BE2C (cell line): ENCODE measurements at places on chromosomes 1 and 21.

- DNase-seq = peak; percentile 63
Measured at GRCh38 chr21:29376556-29376955, 77.8 kb downstream of the BACH1 start.

DNA sequence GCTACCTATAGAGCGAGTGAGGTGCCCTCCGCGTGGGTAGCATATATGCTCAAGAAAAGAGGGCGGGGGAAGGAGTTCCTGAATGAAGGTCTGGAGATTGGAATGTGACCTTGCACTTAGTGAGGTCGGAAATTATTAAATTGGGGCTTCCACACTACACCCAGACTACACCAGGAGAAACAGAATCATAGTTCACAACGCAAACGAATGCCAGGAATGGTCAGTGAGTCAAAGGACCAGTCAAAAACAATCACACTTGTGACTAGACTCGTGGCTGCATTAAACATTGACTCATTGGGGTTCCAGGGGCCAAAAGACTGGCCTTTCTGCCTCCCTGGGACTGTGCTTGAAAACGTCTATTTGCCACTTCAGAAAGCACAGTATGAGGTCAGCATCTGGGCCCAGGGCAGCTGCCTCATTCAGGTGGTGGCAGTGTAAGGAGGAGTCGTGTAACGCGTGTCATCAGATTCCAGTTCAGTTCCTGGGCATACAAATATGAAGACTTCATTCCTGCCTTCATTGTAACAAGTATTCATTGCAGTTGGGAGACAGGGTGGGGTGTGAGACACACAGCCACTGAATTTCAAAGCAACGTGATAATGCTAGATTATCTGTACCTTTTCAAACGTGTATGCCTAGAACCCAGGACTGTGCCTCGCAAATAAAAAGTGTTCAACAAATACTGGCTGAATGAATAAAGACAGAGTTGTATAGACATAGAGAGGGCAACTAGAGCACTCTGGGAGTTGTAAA is at the start of gene YOD1:
YOD1 (minus strand) TSS at position 18 of the 753 bp plus-strand sequence. CDS start 178 bp downstream, outside the sequence.
- DNase-seq = no peak

DNA sequence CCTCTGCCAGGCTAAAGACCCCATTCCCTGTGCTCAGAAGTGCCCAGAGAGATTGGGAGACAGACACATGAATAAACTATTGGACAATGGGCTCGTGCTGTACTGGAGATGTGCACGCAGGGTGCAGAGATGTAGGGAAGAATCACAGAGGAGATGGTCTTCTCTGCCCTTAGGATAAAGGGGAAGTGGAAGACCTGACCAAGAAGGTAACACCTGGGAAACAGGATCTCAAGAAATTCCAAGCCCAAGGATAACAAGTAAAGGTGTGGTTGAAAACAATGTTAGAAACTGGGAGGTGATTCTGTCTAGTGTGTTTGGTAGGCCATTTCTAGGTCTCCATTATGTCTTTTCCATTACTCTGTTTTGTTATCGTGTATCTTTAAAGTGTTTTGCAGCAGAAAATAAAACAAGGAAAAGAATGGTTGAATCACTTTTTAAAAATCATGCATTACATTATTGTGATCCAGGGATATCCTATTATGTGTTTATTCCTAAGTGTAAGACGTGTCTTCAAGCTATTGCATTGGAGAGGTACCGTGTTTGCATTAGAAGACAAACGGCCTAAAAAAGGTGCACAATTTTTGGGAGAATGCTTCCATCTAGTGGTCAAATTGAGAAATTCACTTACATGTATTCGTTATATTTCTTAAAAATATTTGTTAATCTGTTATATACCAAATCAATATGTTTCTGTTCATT is 40.8 kb upstream of the KCTD3 start:
- DNase-seq = no peak

GRCh38 chr1:152164517-152165136 is 5.6 kb upstream of the RPTN start:
- DNase-seq = no peak

DNA sequence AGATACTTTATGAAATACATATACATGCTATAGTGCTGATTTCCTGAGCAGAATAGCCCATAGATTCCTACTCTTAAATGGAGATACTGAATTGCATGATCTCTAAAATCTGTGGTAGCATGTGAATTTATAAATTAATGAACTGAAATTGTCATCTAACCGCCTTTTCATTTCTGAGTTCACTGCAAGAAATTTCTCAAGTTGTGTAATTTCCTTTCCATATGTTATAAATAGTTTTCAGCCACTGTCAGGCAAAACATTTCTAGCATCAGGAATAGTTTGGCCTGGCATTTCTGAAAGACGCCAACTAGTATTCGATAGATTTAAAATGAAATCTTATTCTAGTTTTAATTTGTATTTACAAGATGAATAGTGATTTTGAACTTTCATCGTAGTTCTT is 310.1 kb downstream of the USH2A start:
- no peak for DNase-seq

- peak; percentile 16 for DNase-seq
Measured at GRCh38 chr1:227315629-227316346, 2.5 kb downstream of the CDC42BPA start.

DNA sequence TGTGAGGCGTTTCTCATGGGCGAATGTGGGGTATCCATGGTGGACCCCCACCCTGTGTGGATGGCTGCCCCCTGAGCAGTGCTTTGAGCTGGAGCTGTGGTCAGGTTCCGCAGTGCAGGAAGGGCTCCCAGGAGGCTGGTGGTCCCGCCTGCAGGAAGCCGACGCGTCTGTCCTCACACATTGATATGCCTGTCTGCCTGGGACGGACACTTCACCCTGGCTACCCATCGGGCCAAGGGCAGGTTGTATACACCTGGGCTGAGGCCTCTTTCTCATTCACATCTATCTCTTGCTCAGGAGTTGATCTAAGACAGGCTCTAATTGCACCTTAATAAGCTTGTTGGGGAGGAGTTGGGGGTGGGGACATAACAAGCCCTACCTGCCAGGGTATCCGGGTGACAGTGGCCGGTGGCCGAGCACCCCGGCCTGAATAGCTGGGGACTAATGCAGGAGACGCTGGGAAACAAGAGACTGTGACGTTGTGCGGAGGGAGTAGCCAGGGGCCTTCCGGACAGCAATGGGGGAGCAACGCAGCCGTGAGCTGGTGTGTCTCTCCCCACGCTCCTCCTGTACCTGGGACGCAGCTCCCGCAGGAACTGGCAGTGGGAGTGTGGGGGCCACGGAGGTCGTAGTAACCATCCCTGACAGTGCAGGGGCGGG is 21.7 kb downstream of the PDXK start:
- DNase-seq = peak; percentile 70

- DNase-seq = no peak
Measured at GRCh38 chr1:155872527-155872926, 13.2 kb downstream of the SYT11 start.

DNA sequence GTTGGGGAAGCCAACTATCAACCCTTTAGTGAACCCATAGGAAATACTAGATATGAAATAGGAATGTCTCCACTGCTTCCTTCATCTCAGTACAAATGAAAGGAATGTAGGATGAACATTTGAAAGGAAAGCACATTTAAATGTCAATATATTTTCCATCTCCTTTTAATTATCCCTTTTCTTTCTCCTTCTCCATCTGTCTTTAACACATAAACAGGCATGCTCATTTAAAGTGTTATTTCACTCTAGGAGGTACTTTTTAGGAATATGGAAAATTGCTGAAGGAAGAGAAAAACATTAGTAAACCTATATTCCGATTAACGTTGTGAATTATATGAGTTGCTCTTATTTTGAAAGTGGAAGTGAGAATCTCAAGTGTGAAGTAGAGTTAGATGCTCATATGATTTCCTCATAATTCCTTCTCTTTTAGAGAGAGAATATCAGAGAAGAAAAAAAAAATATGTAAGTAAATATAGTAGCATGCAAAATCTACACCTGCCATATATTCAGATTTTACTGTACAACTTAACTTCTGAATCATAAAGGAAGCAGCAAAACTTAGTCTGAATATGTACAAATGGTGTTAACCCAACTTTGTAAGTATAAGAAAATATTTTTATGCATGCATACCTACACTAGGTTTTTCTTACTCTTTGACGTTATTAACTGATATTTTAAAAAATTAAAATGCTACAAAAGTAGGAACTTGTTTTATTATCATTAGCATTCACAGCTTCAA is 406.9 kb upstream of the B3GALT2 start:
- DNase-seq = no peak

DNA sequence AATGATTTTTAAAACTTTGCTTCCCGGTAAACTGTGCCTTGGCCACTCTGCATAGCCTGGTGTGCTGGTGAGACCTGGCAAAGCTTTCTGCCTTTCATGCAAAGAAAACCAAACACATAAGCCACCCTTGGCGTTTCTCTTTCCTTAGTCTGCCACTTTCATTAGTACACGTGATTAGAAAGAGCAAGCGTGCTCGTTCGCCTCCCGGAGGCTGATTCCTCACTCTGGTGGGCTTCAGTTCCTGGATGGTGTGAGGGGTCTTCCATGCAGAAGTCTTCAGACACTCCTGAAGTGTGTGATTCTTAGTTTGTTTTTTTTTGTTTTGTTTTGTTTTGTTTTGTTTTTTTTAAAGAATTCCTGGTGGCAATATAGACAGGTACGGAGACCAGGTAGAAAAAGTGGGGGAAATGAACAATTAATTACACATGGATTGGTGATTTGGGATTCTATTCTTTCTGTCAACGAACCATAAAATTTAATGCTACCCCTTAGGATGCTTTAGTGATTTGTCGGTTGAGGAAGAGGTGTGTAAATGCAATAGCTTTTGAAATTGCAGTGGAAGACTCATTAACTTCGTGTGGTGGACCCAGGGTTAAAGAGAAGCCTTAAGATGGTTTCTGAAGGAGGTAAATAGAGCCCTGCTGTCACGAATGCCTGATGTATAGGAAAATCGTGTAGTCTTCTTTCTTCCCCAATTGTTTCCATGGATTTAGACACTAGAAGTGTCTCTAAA is 2.1 kb downstream of the GALNT2 start:
- DNase-seq = no peak

DNA sequence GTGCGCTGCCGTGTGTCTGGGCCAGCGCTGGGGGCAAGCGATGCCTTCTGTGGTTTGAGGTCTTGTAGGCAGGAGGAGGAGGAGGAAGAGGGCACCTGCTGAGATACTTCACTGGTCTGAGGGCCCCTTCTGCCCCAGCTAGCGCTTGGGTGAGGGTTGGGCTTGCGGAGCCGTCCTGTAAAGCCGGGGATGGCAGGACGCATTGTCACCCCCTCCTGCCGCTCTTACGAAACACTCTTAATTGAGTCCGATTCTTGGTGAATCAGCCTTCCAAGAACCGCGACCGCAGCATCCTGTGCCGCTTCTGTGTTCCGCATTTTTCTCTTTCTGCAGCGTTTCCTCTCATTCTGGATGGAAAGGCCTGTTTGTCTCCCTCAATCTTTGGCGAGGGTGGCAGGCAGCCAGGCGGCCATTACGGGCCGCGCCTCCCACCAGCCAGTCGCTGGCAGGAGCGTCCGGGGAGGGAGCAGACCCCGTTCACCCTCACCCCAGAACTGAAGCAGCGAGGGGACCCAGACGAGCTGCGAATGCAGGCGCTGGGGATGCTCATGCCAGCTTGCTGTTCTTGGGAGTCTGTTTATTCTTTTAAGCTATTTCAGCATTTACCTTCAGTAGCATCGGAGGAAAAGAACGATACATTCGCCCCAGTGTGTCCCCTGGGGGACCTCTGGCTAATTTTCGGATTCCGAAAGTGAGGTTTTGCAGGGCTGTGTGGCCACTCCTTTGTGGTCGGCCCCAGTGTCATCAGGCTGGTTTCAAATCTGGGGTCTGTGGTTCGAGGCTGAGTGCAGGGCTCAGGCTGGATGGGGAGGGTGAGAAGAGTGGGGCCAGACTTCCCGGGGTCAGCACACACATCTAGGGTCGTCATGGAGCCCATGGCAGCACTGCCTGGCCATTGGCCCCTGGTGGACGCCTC is 62.7 kb downstream of the SKI start:
- no peak for DNase-seq

GRCh38 chr1:205678286-205679111 is 1.8 kb downstream of the SLC45A3 start:
- DNase-seq = no peak

DNA sequence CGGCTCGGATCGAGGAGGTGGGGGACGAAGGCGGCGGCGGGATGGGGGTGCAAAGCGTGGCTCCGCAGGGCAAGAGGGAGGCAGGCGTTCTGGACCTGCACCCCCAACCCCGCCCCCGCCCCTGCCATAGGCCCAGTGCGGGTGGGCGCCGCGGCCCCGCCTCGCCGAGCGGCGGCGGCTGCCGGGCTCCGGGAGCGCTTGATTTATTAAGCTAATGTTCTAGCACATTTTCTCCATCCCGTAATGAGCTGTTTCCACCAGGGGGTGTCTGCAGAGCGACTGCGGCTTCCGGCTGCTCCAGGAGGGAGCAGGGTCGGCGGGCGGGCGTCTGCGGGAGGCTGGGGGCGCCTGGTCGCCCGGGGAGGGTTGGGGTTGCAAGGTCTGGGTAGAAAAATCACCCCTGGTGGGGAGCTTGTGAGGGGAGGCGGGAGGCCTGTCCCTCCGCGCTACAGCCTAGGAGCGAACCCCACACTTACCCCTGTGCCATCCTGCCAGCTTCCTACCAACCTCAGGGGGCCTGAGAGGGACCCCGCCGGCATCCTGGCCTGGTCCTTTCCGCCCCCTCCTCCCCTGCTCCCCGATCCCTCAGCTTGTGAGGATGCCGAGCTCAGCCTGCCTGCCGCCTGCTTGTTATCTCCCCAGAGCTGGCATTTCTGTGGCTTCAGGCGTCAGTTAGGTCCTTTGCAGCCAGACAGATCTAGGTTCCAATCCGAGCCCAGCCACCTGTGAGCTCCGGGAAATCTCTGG is 48.5 kb upstream of the ACOT11 start:
- DNase-seq = no peak

DNA sequence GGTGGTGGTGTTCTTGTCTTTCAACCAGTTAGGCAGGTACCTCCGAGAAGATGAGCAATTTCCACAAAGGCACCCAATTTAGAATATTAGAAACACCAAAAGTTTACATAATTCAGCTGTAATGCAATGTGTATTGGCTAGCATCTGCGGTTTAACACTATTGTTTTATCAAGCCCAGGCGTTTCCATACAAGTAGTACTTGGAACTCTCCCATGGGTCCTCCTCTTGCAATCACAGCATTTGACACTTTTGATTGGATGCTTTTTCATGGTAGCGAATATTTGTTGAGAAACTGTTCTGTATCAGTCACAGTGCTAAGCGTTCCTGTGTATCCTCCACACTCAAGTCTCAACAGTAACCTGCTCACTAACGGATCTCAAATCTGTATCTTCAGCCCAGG is 20.1 kb upstream of the MAP1LC3C start:
- no peak for DNase-seq

GRCh38 chr1:211789641-211790464 is 40.7 kb downstream of the LPGAT1 start:
- DNase-seq = no peak
